ENCODE measurements at places on chromosomes 16 and 17.
A peak's percentile ranks its signal among the peaks of the same experiment; 100 is the strongest.

GRCh38 chr16:72198021-72198711, 26.2 kb upstream of the PMFBP1 start:
- no peak for DNase-seq

- no peak for DNase-seq
These were observed 461.1 kb upstream of the GOT2 start for GRCh38 chr16:59195242-59195641.

DNA sequence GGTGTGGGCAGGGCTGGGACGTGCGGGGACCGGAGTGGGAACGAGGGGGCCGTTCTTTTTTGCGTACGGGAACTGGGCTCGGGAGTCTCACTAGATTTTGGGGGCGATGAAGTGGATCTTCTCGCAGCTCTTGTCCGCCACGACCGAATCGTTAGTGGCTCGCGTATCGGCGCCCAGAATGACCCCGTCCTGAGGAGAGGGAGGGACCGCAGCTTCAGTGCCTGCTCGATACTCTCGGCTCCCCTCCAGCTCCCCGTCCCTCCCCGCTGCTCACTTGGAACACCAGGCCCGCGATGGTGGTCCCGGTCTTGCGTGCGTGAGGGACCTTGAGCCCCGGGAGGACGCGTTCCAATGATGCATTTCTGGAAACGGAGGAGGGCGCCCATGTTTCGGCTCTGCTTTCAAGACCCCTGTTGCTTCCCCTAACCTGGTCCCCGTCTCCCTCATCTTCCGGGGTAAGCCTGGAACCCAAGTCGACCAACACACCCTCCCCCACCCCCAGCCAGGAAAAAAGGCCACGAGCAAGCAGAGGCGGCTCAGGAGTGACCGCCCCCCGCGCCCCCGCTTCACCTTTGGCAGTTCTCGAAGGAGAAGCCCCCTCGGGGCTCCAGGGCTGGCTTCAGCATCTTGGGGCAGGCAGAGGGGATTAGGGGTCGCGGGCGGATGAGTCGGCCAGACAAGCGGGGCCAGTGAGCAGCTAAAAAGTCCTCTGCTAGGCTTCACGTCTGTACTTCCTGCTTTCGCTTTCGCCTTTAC, at the start of gene PSMB10:
TSS of gene PSMB10 (minus strand) at position 727 of the 756 bp plus-strand sequence. CDS start at position 626, 101 bp downstream.
- DNase-seq: no peak

DNA sequence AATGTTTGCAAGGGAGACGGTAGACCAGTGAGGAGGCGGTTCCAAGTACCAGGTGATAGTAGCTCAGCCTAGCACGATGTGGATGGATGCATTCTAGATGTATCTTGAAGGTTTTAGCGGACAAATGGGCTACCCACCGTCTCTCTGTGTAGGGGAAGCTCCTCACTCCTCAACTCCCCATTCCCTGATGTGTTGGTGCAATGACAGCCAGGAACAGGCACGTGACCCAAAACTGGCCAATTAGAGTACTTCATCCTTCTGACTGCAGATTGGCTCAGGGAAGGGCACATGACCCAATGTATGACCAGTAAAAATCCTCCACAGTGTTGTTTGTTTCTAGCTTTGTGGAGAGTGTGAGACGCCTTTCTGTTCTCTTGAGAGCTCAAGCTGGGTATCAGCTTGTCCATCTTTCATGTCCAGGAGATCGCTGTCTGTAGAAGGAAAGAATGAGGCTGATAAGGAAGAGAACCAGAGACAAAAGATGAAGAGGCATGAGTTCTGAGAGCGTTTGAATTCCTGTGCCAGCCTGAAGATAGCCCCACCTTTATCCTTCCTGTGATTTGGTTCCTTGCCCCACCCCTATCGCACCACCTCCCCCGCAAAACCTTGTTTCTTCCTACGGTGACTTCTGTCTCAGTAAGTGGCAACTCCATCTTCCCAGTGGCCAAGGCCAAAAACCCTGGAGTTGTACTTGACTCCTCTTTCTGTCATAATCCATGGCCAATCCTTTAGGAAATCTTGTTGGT, 2.3 kb upstream of the BORCS6 start:
- peak; percentile 45 for DNase-seq

- no peak for DNase-seq
These were observed 20.4 kb downstream of the TMC6 start for GRCh38 chr17:78107976-78108725.

DNA sequence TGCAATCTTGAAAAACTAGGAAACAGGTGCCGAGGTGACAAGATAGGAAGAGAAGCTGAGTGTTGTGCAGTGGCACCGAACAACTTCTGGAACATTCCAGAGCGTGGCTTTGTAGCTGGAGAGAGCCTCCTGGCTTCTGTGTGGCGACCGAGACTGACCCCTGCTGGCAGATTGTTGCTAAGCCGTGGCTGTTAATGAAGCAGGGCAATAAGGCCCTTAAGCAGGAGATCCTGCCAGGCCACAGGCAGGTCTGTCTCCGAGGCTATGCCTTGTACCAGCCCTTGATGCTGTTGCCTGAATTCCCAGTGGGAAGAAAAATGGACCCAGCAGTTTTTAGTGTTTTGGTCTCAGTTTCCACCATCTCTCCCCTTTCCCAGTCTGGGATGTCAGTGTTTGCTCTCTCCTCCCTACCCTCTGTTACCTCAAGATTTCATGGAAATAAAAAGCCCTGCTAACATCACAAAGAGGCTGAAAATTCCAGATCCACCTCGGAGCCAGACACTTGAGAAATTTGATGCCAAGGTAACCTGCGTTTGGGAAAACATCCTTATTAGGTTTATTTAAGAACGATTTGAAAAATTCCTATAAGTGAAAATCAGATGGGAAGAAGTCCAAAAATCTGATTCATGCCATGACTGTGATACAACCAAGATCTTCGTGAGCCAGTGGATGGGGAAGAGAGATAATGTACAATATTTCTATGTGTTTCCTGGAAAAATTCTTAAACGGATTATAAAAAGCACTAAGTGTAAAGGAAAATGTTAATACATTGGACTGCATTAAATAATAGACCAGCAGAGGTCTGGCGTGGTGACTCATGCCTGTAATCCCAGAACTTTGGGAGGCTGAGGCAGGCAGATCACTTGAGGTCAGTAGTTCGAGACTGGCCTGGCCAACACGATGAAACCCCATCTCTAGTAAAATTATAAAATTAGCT, 265.1 kb downstream of the PRKCA start:
- no peak for DNase-seq

DNA sequence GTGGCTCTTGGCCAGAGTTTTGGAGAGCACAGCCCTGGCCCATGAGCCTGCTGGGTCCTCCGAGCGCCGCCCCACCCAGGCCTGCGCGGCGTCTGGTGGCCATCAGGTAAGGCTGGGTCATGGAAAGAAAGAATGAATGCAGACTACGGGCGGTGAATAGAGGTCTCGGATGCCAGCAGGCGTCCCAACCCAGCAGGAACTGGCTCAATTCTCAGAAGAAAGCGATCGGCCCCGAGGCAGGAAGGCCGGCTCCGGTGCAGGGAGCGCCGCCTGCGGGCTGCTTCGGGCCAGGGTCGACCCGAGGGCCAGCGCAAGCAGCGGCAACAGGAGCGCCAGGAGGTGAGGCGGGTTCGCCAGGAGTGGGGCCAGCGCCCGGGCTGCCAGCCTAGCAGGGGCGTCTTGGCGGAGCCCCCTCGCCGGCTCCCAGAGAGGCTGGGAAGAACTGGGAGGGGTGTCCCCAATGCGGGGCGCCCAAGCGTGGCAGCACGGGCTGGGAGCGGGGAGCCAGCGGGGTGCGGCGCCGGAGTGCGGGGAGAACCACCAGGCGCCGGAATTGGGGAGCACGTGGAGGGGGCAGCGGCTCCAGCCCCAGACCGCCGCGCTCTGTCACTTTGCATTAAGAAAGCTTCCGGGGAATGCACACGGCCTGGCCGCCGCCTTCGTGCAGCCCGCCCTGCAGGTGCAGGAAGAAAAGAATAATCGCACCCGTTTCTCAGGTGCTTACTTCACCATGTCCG, 7.1 kb upstream of the TMC5 start:
- no peak for DNase-seq

DNA sequence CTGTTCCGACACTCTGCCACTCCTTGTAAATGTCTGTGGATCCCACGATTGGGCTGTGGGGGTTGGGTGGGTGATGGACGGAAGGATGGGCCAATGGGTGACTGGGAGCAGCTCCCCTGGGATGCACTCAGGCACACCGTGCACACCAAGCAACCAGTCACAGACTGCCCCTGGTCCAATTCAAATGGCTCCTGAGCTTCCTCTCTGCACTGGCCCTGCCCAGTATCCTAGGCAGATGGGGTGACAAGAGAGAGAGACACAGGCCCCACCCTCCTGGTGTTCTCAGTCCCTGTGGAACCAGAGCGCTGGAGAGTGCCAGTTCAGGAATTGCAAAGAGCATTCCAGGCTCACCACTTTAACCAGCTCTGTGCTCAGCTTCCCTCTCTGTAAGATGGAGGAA, 32.8 kb downstream of the BEAN1 start:
- DNase-seq: no peak

GRCh38 chr17:6160911-6161855, 91.0 kb downstream of the WSCD1 start:
- no peak for DNase-seq

- no peak for DNase-seq
These were observed 3.4 kb downstream of the NPTX1 start for GRCh38 chr17:80472996-80473395.

GRCh38 chr17:34874478-34874877, 86.8 kb downstream of the CCT6B start:
- DNase-seq: no peak

GRCh38 chr17:44219616-44220212, at the start of gene UBTF:
UBTF (minus strand) TSS chr17:44219675; CDS start chr17:44218229, 1,446 bp downstream.
- DNase-seq: no peak

- no peak for DNase-seq
These were observed 8.4 kb downstream of the C16orf95 start for GRCh38 chr16:87308826-87309225.

- DNase-seq: no peak
These were observed 97.8 kb upstream of the MAF start for GRCh38 chr16:79698341-79698753.

GRCh38 chr17:48615047-48615962, at the start of gene HOXB8:
HOXB8 (minus strand) TSS chr17:48615292; CDS start chr17:48614704, 588 bp downstream.
- DNase-seq: no peak
